ENCODE measurements at places on chromosomes 1 and 21. TPM values are rescaled to one million over a fixed set of nuclear protein-coding genes. Genes with fewer than 3 reads are reported as not detected.

Gene IRF6
- total RNA-seq, result 0.02 TPM

DNA sequence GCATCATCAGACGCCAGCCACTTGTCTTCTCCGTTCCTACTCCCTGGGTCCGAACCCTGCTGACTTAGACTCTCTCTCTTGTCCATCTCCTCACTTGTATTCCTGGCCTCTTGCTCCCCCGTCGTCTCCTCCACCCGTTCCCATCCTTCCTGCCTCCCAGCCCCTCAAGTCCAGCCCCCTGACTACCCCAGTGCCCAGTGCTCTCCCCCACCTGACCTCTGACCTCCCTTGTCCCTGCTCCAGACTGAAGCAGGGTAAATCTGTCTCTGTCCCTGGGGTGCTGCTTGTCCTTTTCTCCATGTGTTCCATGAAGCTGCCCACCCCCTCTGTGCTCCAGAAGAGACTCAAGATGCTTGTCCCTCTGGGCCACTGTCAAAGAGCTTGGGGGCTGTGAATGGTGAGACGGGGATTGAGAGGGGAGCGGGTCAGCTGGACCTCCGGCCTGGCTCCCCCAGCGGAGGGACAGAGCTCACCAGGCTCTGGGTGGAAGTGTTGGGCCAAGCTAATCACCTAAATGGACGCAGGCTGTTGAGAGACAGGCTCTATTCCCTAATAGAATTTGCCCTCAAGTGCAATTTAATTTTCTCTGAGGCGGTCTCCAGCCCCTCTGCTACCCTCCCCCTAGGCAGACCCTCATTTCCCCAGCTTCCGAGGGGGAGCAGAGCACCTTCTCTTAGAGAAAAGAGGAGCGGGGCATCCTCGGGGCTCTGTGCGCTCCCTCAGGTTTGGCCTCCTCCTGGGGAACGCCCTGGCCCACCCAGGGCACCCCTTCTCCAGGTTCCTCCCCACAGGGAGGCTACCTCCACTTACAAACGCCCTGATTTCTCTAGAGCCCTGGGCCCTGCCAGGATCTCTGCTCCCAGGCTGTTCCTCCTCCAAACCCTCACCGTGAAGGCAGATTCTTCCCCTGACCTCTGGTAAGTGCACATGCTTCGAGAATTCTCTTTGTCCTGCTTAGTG, 11.0 kb upstream of the LHX4 start:
- no peak for DNase-seq

- DNase-seq, result no peak
Observed at GRCh38 chr1:42786097-42786496, 1.3 kb downstream of the TMEM269 start.

- no peak for DNase-seq
Observed at GRCh38 chr1:13642306-13643004, 57.5 kb upstream of the PRDM2 start.
